CD8-positive, alpha-beta memory T cell (primary cell): ENCODE measurements at places on chromosomes 7 and 10.

GRCh38 chr10:58840840-58841435 lies 328.3 kb downstream of the BICC1 start:
- no peak overlapping the region for H3K4me3 ChIP-seq
- no peak for DNase-seq
- no peaks in the 10 kb centered on the region for H3K27me3 ChIP-seq
- no peaks in the 10 kb centered on the region for H3K4me1 ChIP-seq
- H3K36me3 ChIP-seq = no peaks in the 10 kb centered on the region

DNA sequence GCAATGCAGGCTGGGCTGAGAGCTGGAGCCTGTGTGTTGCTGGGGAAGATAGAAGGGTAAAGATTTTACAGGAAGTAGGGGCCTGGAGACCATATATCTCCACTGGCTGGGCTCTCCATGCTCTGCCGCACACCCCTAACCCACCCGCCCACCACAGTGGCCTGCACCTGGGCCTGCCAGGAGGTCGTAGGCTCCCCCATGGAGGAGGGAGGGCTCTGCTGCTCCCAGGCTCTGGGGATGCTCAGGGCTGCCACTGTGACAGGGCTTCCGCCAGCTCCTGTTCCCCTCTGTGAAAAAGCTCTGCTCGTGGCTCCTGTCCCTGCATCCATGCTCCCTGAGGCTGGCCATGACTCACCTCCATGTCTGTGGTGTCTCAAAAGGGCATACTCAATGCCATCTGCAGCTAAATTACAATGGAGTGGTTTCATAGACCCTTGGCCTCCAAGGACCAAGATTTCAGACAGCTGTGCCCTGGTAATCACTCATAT lies 106.0 kb downstream of the CXCL12 start:
- no peaks in the 10 kb centered on the region for H3K36me3 ChIP-seq
- DNase-seq = no peak
- H3K4me3 ChIP-seq = no peak overlapping the region
- H3K4me1 ChIP-seq = no peaks in the 10 kb centered on the region

DNA sequence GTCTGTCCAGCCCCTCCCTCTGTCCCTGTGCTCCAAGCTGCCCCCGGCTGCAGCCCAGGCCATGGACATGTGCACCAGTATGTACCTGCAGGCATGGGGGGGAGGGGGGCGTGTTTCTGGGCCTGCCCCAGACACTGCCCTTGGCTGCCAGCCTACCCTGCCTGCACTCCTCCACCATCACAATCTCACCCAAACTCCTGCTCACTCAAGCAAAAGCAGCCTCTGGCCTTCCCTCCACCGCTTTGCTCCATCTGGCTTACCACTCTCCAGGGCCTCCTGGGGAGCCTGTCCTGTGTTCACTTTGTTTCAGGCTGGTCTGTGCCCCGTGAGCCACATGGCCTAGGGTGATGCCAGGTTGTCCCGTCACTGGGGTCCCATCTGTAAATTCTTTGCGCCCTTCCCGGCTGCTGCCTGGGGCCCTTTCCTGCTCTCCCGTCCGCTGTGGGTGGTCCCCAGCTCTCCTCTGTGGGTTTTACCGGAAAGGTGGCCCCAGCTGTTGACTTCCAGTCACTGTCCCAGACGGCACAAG lies 33.3 kb upstream of the PPIF start:
- no peak overlapping the region for H3K4me3 ChIP-seq
- no peak for DNase-seq
- no peaks in the 10 kb centered on the region for H3K27me3 ChIP-seq
- no peak overlapping the region for H3K27ac ChIP-seq
- H3K4me1 ChIP-seq = peaks cover 31% of the 10 kb centered on the region

DNA sequence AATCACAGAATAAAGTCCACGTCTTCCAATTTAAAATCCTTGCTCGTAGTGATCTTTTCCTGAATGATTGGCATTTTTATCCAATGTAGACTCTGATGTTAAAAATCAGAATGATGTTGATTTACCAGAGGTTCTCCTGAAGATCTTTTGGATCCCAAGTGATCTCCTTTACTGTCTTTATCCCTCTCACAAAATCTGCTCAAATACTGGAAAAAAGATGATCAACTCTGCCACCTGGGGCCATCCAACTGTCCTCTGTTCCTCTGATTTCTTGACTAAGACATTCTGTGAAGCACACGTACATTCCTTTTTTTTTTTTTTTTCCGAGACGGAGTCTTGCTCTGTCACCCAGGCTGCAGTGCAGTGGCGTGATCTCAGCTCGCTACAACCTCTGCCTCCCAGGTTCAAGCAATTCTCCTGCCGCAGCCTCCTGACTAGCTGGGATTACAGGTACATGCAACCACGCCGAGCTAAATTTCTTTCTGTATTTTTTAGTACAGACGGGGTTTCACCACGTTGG lies 18.0 kb upstream of the ADRB1 start:
- H3K27me3 ChIP-seq = no peaks in the 10 kb centered on the region
- no peak overlapping the region for H3K27ac ChIP-seq
- no peak overlapping the region for H3K4me3 ChIP-seq
- DNase-seq = no peak

DNA sequence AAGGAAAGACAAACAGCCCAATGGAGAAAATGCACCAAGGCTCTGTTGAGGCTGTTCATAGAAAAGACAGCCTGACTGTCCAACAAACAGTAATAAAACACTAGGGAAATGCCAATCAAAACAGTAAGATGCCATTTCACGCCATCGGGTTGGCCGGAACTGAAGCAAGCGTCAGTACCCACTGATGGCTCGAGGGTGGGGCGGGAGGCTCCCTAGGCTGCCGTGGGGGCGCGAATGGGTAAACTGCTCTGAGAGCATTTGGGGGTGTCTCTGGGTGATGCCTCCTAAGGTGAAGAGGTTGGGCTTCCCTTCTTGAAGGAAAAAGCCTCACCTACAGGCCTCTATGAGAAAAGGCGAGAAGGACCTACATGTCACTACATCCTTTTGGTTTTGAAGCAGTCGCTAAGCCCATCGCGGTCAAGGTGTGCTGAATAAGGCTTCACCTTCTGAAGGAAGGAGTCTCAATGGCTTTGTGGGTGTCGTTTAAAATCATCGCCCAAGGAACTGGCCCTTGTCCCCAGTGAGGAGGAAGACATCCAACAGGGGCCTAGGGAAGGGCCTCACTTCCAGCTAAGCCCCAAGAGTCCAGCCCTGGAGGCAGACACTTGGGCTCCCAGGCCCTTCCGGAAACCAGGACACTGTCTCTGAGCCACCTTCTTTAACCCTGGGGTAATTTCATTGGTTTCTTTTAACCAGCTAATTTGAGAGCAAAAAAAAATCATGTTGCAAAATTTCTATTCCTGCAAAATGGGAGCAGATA lies 98.5 kb upstream of the PPP2R2D start:
- no peak for DNase-seq
- no peaks in the 10 kb centered on the region for H3K36me3 ChIP-seq
- no peak overlapping the region for H3K4me3 ChIP-seq
- no peaks in the 10 kb centered on the region for H3K4me1 ChIP-seq
- no peaks in the 10 kb centered on the region for H3K27me3 ChIP-seq

DNA sequence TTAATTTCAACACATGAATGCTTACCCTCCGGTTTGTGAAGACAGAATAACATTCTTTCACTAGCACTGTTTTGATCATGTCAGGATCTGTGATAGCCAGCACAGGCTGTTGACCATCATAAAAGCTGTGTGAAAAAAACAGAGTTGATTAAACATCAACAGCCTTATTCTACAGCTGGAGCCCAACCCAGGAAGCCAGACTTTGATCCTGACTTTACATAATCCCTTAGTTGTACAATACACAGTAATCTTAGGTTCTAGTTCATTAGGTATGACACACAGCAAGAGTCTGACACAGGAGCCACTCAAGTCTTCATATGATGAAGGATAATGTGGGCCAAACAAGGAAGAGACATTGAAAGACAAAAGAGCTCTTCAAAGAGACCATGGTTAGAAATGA lies 11.4 kb downstream of the CYP3A4 start:
- peaks cover 5% of the 10 kb centered on the region for H3K27me3 ChIP-seq
- no peaks in the 10 kb centered on the region for H3K4me1 ChIP-seq
- H3K4me3 ChIP-seq = no peak overlapping the region

- no peak overlapping the region for H3K27ac ChIP-seq
- no peak overlapping the region for H3K4me3 ChIP-seq
- DNase-seq = no peak
- no peaks in the 10 kb centered on the region for H3K27me3 ChIP-seq
Measured at GRCh38 chr10:79981450-79982361, 32.8 kb upstream of the SFTPD start.

- H3K27me3 ChIP-seq = no peaks in the 10 kb centered on the region
- H3K27ac ChIP-seq = no peak overlapping the region
- H3K4me3 ChIP-seq = no peak overlapping the region
- H3K4me1 ChIP-seq = no peaks in the 10 kb centered on the region
Measured at GRCh38 chr7:116337800-116338199, 127.5 kb downstream of the TES start.

DNA sequence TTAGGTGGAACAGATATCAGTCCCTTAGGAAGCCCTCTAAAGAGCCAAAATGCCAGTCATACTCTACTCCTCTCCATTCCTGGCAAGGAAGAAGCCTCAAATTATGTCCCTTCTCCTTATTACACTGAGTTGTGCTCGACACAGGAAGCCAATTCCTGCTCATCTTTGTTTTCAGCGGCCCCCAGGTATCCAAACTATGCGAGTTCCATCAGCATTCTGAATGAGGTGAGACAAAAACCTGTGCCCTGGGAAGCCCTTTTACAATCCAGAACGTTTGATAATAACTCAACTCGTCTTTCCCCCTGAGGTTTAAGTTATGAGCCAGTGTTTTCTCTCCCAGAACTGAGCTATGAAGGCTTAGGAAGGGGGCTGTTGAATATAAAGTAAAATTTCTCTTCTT lies 580.5 kb downstream of the NXPH1 start:
- no peak overlapping the region for H3K4me3 ChIP-seq
- H3K27ac ChIP-seq = no peak overlapping the region
- no peak for DNase-seq
- H3K36me3 ChIP-seq = no peaks in the 10 kb centered on the region
- H3K27me3 ChIP-seq = no peaks in the 10 kb centered on the region

DNA sequence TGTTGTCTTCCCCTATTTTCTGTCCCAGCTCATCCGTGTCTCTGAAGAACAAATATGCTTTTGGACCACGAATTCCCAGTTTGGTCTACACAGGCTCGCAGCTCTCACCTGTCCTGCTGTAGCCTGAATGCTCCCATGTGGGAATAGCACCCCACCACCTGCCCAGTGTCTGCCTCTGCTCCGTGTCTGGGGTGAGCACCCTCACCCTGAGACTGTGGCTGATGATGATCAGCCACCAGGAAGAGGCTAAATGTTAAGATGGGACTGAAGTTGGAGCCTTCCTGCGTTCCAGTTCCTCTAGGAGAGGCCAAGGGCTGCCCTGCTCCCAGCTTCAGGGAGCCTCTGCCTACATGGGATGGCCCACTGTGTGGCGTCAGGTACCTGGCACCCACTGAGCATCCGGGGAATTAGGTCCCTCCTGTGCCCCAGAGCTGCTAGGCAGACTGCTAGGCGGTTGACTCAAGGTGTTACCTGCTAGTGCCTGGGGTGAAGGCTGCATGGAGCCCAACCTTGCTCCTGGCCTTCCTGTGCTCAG lies 3.7 kb downstream of the PGAM2 start:
- peaks cover 12% of the 10 kb centered on the region for H3K4me1 ChIP-seq
- DNase-seq = no peak
- no peaks in the 10 kb centered on the region for H3K27me3 ChIP-seq
- peaks cover 46% of the 10 kb centered on the region for H3K36me3 ChIP-seq

- H3K27ac ChIP-seq = no peak overlapping the region
- DNase-seq = no peak
- no peaks in the 10 kb centered on the region for H3K27me3 ChIP-seq
- H3K36me3 ChIP-seq = no peaks in the 10 kb centered on the region
Measured at GRCh38 chr10:33295851-33296250, 38.6 kb downstream of the NRP1 start.

DNA sequence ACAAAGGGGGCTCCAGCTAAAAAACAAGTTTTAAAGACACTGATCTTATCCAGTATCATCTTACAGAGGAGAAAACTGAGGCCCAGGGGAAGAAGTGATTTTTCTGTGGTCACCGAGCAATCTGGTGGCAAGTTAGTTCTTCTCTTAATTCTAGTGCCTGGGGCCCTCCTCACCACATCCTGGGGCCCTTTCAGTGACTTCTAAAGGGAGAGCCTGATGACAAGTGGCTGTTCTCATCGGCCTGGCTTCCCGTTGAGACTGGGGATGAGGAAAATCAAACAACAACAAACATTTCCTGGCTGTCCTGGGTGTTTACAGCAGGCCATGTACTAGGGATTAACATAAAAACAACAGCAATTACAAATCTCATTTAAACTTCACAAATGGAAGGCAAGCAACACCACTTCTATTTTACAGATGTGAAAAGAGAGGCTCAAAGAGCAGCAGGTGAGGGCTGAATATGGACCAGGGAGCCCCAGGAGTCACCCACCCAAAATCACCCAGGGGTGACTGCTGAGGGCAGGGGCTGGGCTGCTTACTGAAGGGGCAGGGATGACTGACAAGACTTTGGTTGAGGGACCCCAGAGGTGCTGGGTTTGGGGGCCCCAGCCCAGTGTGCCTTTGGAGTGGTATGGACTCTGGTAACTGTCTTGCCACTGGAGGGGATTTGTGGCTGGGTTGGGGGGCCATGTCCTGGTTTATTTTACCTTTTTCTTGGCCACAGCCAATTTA lies 24.7 kb upstream of the MTPAP start:
- H3K27ac ChIP-seq = no peak overlapping the region
- no peaks in the 10 kb centered on the region for H3K36me3 ChIP-seq
- DNase-seq = peak; percentile 30
- no peaks in the 10 kb centered on the region for H3K27me3 ChIP-seq

GRCh38 chr10:113239566-113240350 lies 289.7 kb downstream of the TCF7L2 start:
- H3K27me3 ChIP-seq = no peaks in the 10 kb centered on the region
- H3K4me1 ChIP-seq = no peaks in the 10 kb centered on the region
- no peak overlapping the region for H3K4me3 ChIP-seq
- no peak for DNase-seq
- no peaks in the 10 kb centered on the region for H3K36me3 ChIP-seq
